ENCODE measurements at places on chromosomes 11 and 22.

- DNase-seq, result no peak
Measured at GRCh38 chr11:123838659-123839058, 32.5 kb upstream of the OR6M1 start.

DNA sequence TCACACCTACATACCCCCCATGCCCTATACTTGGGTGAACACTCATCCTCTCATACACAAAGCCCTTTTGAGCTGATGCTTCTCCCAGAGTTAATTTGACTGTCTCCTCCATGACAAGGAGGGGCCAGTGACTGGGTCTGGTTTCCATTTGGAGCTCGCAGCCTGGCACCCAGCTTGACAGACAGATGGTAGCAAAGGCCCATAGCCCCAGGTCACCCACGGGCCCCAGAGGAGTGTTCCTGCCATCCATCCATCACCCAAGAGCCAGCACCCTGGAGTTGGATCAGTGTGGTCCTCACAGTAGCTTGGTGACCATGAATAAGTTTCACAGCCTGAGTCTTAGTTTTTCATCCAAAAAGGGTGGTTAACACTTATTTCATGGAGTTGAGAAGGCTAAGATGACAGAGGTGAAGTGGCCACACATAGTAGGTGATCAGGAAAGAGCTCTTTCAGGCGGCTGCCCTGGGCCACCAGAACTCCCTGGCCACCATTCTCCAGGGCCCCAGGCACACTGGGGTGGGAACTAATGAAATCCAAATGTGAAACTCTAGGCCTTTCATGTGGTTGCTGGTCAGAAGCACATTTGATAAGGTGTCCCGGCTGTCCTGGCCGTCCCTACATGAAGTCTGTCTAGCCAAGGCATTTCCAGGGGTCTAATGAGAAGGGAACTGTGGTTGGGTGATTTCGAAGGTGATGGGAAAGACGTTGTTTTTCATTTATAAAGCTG lies 42.4 kb downstream of the LIF start:
- no peak for DNase-seq

GRCh38 chr11:119512369-119512768 lies 89.4 kb upstream of the THY1 start:
- DNase-seq, result no peak

DNA sequence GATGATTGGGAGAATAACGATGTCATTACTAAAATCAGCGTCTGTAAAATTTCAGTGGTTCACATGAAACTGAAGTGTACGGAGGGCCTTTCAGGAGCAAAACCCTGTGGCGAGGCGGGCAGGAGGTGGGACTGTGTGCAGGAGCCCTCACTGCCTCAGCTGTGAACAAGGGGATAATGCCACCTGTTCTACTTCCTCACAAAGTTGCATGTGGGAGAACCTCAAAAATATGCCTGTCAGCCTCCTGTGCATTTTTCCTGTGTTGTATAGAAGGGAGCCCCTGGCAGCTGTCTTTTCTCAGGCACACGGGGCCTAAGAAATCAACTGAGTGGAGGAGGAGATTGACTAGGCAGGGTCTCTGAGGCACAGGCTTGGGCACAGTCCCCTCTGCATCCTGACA lies 43.0 kb upstream of the MYO18B start:
- no peak for DNase-seq

GRCh38 chr11:86673872-86674750 lies 1.7 kb upstream of the ME3 start:
- DNase-seq, result no peak

- no peak for DNase-seq
Measured at GRCh38 chr11:19646921-19647320, 65.7 kb upstream of the NAV2 start.

- peak; percentile 98 for DNase-seq
Measured at GRCh38 chr22:21001601-21002325, at the start of gene THAP7. THAP7 (minus strand) TSS chr22:21002118; CDS start chr22:21001911, 207 bp downstream.

GRCh38 chr22:50190182-50190940 lies 4.6 kb downstream of the TRABD start:
- DNase-seq, result peak; percentile 86

- DNase-seq, result no peak
Measured at GRCh38 chr22:36425977-36426523, 38.3 kb upstream of the MYH9 start.

Measured in activated CD4-positive, alpha-beta memory T cell treated with anti-CD3 and anti-CD28 coated beads for 36 hours (primary cell).